ENCODE measurements at places on chromosomes 12 and 14.

DNA sequence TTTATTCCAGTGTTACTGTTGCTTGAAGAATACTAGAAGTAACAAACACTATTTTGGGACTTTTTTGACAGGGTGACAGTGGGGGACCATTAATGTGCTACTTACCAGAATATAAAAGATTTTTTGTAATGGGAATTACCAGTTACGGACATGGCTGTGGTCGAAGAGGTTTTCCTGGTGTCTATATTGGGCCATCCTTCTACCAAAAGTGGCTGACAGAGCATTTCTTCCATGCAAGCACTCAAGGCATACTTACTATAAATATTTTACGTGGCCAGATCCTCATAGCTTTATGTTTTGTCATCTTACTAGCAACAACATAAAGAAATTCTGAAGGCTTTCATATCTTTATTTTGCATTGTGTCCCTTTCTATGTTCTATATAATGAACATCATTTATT is 44.5 kb downstream of the TMPRSS12 start:
- DNase-seq: no peak

DNA sequence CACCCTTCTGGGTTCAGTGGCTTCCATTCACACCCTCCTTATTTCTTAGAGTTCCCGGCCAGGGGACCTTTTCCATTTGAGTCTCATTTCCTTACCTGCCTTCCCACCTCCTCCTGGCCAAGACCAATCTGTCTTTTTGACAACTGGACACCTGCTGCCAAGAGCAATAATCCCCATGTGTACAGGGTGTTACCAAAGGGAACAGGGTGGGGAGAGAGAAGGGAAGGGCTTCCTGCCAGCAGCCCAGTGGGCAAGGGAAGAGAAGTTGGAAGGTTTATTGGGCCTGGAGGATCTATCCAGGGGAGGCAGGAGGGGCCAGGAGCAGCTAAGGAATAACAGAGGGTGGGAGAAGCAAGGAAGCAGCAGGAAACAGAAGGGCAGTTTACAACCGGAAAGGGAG is 346.2 kb downstream of the C12orf75 start:
- DNase-seq: no peak

DNA sequence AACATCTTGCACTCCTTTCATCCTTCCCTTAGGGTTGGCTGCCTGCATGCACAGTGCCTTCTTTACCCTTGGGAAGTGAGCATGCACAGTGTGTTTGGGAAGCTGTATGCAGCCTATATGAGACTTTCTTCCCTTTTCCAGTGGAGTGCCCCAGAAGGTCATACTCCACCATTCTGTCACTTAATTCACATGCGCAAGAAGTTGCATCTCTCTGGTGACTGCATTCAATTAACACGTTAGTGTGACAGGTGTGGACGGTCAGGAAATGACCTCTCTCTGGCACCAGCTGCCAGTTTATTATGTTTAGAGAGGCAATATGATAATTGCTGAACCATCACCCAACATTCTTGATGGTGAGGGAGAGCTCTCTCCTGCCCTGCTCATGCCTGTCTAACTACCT is 770.0 kb downstream of the FLRT2 start:
- no peak for DNase-seq

GRCh38 chr12:32196250-32197198 is 89.9 kb downstream of the BICD1 start:
- DNase-seq: no peak

DNA sequence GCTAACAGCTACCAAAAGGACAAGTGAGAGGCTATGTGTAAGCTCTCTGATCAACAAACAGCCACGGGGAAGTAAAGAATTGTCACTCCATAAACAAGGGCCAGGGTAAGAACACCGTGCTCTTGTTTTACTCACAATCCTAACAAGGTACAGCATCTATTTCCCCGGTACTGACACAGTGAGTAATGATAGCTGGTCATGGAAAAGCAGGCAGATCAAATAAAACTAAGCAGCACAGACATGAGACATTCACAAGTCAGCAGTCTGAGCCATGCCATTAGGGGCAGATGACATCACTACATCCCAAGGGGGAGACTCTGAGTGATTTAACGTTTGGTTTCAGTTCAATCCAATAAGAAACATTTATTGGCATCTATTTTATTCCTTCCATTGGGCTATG is 54.4 kb downstream of the ARL6IP4 start:
- DNase-seq: no peak

DNA sequence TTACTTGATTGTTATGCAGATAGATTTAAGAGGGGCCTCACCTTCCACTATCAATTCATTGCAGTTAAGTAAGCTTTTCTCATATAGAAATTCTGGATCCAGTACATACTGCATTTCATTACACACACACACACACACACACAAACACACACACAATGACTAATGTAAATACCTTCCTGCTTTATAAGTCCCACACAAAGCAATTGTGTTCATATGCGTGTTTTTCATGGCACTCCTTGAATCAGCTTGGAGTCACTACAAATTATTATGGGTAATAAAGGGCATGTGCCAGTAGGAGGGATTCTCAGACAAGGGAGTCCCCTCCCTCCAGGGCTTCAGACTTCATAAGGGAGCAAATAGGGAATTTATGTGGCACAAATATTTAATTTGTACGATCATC is 4.5 kb downstream of the MIPOL1 start:
- no peak for DNase-seq

DNA sequence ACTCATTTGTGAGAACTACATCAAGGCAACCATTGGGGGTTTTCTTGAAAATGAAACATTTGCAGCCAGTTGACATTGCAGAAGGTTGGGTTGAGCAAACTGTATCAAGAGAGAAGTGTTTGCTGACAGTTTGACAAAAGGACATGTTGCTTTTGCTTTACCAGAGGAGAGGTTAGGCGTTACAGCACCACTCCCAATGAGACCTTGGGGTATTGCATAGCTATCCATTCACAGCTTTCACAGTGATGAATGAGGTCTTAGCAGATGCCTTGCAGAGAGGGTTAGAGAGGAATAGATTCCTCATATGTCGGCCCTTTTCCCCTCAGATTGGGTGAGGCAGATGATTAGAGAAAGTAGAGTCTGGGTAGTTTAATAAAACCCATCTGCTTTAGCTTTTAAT is 988.9 kb upstream of the FLRT2 start:
- DNase-seq: no peak

DNA sequence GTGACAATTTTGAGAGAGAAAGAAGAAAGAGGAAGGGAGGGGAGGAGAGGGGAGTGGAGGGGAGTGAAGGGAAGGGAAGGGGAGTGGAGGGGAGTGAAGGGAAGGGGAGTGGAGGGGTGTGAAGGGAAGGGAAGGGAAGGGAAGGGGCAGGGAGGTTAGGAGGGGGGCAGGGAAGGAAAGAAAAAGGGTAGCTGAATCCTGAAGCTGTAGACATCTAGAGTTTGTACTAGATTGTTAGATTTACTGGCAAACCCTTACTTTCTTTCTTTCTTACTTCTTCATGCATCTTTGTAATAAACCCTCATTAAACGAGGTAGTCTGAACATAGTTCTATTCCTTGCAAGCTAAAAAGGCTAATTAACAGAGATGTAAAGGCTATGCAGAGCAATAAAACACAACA is 378.0 kb downstream of the MDGA2 start:
- no peak for DNase-seq

GRCh38 chr12:18720690-18721089 is 17.1 kb downstream of the PLCZ1 start:
- DNase-seq: no peak

DNA sequence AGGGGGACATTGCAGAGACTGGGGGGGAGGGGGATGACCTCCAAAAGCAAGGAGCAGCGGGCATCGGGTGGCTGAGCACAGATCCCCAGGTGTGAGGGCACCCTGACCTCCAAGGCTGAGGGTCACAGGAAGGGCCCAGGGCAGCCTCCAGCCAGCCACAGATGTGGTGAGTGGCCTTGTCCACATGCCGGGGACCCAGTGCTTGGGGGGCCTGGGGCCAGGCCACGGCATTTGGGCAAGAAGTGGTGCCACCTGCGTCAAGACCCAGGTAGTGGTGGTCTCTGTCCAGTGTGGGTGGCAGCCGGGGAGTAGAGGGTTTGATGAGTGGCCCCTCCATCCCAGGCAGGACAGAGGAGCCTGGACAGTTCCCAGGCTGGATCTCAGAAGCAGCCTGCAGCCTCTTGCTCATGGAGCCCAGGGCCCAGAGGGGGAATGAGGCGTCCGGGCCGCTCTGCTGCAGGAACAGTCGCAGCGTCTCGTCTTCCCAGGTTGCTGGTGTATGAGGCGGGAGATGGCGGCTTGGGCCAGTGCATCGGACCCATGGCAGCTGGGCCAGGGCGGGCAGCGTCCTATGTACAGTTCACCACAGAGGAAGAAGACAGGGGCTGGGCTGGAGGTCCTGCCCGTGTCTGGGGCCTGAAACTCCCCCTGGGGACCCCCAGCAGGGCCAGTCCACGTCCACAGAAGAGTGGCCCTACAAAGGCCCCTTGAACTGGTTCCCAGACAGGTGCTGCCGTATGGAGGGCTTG is 33.5 kb downstream of the CCNK start:
- DNase-seq: no peak

DNA sequence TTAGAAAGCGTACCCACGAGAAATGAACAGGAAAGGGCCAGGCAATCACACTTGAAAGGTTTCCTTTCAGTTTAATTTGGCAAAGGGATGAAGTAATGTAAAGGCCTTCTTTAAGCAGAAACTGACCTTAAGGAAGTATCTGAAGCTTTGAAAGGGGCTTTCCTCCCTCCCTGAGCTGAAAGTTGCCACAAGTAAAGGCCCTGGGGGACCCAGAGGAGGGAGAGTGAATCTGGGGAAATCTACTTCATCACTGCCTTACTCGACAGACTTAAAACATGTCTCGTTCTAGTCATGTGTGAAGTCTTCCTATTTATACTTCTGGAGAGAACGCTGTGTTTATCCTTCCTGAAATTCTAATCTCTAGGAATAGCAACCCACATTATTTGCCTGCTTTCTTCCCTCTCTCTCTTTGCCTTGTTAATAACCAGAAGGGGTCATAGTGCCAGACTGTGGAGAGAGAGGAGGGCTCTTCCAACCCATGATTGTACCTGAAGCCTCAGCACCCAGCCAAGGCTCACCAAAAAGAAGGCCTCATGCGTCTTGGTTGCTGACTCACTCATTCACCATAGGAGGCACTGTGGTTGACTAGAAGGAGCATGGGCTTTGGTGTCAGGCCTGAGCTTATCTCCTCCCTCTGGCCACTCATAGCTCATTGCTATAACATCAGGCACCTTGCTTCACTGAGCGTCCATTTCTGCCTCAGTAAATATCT is 10.2 kb upstream of the GPX2 start:
- no peak for DNase-seq

GRCh38 chr14:63510538-63510937 is 32.6 kb downstream of the PPP2R5E start:
- DNase-seq: no peak

DNA sequence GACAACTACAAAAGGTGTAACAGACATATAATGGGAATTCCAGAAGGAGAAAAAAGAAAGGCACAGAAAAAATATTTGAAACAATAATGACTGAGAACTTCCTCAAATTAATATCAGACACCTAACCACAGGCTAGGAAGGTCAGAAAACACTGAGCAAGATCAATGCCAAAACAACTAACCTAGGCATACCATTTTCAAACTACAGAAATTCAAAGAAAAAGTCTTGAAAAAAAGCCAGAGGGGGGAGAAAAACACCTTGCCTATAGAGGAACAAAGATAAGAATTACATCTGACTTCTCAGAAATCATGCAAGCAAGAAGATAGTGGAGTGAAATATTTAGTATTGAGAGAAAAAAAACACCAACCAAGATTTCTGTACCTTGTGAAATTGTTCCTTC is 77.8 kb downstream of the RIN3 start:
- no peak for DNase-seq

DNA sequence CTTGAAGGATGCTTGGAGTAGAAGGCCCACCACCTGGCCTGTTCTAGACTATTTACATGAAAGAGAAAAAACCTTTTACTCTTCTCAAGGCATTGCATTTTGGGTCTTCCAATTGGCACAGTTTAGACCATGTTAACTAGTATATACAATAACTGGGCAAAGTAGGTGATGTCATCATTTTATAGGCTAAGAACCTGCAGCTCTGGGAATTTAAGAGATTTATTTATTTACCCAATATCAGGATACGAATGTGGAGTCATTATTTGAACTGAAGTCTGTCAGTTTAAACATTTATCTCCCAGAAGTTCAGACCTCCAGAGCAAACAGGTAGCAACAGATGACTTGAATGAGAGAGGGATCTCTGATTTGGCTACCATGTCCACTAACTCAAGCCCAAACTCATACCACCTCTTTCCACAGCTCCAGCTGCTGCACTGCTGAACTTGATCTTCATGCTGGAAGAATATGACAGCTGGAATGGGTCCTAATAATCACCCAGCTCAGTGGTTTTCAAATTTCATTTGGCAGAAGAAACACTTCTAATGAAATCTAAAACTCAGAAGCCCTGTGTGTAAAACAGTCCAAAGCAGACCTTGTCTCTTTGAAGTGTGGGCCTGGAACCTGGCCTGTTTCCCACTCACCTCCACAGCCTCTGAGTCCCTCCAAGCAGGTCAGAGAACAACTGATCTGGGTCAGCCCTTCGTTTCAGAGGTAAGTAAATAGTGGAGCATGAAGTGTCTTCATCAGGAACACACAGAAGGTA is 179.2 kb downstream of the EMP1 start:
- DNase-seq: no peak

DNA sequence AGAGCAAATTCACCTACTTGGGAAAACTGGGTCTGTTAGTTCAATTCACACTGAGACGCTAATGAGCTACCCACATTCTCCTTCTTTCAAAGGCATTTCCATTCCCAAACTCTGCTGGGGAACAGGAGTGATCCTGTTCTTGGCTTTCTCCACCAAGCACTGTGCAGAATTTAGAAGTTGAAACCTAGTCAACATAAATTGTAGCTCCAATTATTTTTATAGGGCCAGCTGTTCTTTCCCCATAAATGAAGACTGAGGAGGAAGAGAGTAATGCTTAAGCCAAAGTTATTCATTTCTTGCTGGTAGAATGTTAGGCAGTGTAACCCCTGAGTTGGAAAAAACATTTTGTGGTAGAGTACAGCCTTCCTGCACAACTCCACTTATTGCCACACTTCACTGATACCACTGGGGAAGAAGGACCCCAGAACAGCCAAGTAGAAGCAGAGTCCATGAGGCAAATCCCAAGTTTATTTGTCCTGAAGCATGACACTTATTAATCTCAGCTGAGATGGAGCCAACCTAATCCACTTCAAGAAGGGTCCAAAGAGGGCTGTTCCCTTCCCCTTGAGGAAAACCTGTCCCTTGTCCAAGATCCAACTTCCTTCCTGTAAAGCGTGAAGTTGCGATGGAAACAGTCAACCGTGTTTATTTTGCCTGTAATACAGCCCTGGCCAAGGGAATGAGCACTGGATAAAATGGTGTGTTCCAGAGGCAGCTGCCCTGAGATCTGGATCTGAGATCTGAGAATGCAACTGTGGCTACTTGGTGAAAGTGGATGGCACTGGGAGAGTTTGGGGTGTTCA is 151.8 kb downstream of the TBX5 start:
- DNase-seq: no peak

DNA sequence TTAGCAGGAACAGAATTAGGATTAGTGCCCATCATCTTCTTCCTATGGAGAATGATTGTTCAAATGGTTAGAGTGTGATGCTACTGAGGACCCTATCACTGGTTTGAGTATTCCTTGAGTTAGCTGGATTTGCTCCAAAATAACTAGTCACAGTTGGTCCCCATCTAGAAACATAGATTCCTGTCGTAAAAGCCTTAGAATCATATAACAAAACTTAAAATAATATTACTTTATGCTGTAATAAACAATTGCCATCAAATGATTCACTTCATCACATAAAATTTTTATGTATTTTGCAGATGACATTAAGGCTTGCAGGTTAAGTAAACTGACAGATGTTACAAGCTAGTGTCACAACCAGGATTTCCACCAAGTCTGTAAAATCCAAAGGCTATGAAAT is 209.8 kb downstream of the CCER1 start:
- DNase-seq: no peak
